ENCODE measurements at places on chromosomes 16 and 17. TPM values are rescaled to one million over a fixed set of nuclear protein-coding genes. Genes with fewer than 3 reads are reported as not detected.

Gene GRIN2C
- total RNA-seq = 0.40 TPM

Gene KRT16
- total RNA-seq = 1.5 TPM

Gene SSTR5
- total RNA-seq = 0.30 TPM

Gene SMPD3
- total RNA-seq = 0.18 TPM

Gene WNT3
- total RNA-seq = 4.2 TPM

Gene SALL1
- 0.36 TPM for total RNA-seq

Gene ADORA2B
- total RNA-seq = 13.3 TPM

Gene SLC47A1
- total RNA-seq = 23.3 TPM

Gene KRT24
- not detected for total RNA-seq

Gene TBC1D26
- not detected for total RNA-seq

Gene C16orf92
- total RNA-seq = not detected

Gene LMF1
- total RNA-seq = 7.9 TPM

Gene CHMP1A
- 83.6 TPM for total RNA-seq

Data from A549 treated with dexamethasone at 1 μM for 4 hours (cell line).